ENCODE measurements at places on chromosomes 2 and 18. TPM values are rescaled to one million over a fixed set of nuclear protein-coding genes. Genes with fewer than 3 reads are reported as not detected.

GRCh38 chr18:48723837-48724236 lies 185.0 kb downstream of the CTIF start:
- no peaks in the 10 kb centered on the region for H3K4me1 ChIP-seq
- H3K27ac ChIP-seq = no peak overlapping the region
- no peaks in the 10 kb centered on the region for H3K36me3 ChIP-seq
- no peak for DNase-seq
- no peak overlapping the region for H3K4me3 ChIP-seq

DNA sequence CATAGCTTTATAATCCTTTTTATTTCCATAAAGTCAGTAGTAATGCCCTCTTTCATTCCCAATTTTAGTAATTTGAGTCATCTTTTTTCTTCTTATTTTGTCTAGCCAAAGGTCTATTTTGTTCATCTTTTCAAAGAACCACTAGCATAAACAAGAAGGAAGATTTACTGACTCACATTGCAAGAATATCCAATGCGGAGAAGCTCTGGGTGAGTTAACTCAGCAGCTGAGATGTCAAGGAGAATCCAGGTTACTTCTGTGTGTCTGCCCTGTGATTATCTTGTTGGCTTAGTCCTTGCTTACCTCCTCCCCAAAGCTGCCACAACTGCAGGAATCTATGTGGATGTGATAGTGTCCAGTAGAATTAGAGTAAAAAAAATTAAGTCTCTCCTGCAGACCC lies 311.4 kb upstream of the NCKAP5 start:
- no peaks in the 10 kb centered on the region for H3K36me3 ChIP-seq
- H3K27ac ChIP-seq = no peak overlapping the region
- H3K4me3 ChIP-seq = no peak overlapping the region
- no peaks in the 10 kb centered on the region for H3K4me1 ChIP-seq

DNA sequence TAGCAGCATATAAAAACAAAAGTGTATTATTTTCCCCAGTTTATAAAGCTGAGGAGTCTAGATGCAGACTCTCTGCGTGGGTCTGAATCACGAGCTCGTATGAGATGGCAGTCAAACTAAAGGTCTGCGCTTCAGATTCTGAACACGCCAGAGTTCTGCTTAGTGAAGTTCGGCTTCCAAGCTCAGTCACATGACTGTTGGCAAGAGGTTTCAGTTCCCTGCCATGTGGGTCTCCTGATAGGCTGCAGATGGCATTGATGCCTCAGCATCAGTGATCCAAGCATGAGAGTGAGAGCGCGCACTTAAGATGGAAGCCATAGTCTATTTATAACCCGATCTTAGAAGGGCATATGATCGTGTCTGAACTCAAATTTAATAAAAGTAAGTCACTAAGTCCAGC lies 242.8 kb upstream of the DOK6 start:
- no peaks in the 10 kb centered on the region for H3K4me1 ChIP-seq
- no peaks in the 10 kb centered on the region for H3K27me3 ChIP-seq
- no peak for DNase-seq
- H3K36me3 ChIP-seq = no peaks in the 10 kb centered on the region
- no peak overlapping the region for H3K27ac ChIP-seq

The ATP6V1B1 gene
- not detected for total RNA-seq

- no peaks in the 10 kb centered on the region for H3K36me3 ChIP-seq
- H3K4me3 ChIP-seq = no peak overlapping the region
- H3K27ac ChIP-seq = no peak overlapping the region
- peaks cover 100% of the 10 kb centered on the region for H3K27me3 ChIP-seq
- H3K4me1 ChIP-seq = no peaks in the 10 kb centered on the region
These were observed 8.5 kb upstream of the UNC80 start for GRCh38 chr2:209763106-209763505.

The HOXD1 gene
- total RNA-seq = 0.39 TPM

GRCh38 chr18:58649966-58650816 lies 21.1 kb upstream of the MALT1 start:
- H3K4me3 ChIP-seq = no peak overlapping the region
- H3K36me3 ChIP-seq = no peaks in the 10 kb centered on the region
- DNase-seq = no peak

DNA sequence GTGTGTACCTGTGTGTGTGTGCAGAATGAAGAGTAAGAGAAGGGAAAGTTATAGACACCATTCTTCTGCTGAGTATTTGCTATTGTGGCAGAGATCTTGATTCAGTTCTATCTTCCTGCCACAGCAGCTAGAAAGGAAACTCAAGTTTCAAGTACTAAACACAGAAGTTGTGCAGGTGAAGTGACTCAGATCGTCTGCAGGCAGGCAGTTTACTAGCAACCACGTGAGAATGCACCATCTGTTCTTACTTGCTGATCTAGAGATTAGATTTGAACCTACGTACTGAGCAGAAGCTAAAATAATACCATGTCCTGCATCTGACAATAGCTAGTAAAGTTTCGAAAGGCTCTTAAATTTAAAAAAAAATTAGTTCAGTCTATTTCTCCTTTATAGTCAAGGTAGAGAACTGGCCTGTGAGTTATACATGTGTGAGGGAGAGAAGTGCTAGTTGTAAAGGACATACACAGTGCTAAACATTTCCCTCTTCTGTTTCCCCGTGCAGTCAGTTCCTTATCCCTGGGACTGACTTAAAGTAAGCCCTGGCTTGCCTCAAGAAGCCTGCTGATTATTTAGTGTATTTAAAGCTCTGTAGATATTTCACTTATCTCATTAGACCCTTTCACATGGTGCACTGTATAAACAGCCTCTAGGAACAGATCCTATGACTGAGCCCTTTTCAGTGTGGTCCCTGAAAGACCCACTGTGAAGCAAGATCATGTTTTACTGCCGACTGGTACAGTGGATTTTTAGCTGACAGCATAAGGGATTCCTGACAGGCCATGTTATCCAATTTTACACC lies 45.0 kb downstream of the SLC38A11 start:
- peaks cover 27% of the 10 kb centered on the region for H3K4me1 ChIP-seq
- H3K27ac ChIP-seq = no peak overlapping the region
- no peaks in the 10 kb centered on the region for H3K27me3 ChIP-seq
- no peaks in the 10 kb centered on the region for H3K36me3 ChIP-seq
- no peak overlapping the region for H3K4me3 ChIP-seq

Measured in GM23338 (cell line).